ENCODE measurements at places on chromosomes 7 and 10.
A peak's percentile ranks its signal among the peaks of the same experiment; 100 is the strongest.

DNA sequence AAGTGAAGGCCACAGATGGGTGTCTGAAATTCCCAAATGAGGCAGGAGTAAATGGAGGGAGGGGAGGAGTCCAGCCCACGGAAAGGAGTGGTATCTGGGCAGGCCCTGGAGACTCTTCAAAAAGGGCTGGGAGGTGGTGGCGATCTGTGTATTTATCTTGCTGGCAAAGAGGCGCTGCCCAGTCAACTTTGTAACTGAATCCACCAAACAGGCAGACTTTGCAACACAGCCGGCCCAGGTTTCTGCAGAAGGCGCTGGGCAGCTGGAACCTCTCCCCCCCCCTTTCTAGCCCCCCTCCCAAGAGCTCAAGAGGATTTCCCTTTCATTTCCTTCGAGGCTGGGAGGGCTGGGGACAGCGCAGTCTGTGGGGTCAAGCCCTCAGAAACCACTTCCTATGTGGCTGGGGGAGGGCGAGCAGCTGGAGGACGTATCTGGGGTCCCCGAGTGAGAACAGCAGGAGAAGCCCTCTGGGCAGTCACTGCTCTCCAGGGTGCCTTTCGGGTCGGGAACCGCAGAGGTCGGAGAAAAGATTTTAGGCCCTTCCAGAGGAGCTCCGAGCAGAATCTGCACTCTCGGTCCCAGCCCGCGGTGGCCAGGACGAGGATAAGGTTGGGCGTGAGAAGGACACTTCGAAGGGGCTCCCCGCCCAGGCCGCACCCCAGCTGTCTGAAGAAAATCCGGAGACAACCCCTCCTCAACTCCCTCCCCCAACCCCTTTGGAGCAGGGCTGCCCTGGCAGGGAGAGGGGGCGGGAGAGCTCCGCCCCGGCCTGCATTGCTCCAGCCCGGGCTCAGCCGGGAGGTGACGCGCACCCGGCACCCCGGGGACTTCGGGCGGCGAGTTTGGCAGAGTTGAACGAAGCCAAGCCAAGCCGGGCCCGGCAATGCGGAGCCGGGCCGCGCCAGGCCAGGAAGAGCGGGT lies 965 bp downstream of the ZCCHC24 start:
- peak; percentile 7 for DNase-seq

DNA sequence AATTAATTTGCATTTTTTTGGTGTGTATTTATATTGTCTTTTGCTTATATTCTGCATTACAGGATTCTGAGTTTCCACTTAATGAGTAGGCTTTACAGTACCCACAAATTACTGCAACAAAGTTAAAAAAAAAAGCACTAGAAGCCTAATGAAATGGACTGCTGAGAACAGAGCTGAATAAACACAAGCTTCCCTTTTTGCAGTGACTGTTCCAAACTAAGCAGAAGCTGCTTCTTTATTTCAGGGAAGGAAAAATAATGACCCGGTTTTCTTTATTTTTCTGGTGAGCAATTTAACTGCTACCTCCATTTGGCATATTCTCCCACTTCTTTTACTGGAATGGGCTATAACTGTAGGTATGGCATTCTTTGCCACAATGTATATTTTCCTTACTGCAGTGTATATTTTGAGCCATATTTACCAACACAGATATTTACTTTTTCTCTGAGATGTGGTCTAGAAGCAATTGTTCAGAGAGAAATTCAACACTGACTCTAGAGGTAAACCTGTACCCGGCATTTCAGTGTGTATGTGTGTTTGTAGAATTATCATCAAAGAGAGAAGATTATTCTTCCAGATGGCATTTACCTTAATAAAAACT lies 56.9 kb downstream of the HDAC9 start:
- DNase-seq, result no peak

- no peak for DNase-seq
These were observed 87.6 kb downstream of the XRCC2 start for GRCh38 chr7:152588350-152588749.

DNA sequence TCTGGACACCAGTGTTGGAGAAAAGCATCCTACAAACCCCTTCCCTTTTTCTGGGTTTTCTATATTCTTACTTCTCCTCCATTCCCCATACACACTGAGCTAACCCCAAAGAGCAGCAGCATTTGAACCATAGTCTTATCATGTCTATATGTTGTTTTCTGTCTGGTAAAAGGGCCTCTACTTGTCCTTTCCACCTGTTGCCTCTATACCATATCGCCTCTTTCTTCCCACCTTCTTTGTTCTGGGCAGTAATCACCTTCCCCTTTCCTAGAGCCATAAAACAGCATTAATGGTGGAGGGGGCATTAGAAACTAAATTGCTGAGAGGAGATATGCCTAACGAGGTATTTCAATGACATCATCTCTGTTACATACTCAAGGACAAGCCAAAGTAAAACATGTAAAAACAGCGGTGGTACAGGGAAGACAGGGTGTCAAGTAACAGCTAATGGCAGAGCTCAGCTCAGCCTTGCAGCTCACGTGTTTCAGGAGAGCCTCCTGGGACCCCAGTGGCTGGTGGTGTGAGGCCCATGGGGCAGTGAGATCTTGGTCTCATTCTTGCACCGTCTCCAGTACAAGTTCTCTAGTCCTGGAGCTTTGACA lies 20.6 kb downstream of the NPY start:
- no peak for DNase-seq

GRCh38 chr7:5773661-5774086 lies 7.8 kb downstream of the RNF216 start:
- DNase-seq, result peak; percentile 10

DNA sequence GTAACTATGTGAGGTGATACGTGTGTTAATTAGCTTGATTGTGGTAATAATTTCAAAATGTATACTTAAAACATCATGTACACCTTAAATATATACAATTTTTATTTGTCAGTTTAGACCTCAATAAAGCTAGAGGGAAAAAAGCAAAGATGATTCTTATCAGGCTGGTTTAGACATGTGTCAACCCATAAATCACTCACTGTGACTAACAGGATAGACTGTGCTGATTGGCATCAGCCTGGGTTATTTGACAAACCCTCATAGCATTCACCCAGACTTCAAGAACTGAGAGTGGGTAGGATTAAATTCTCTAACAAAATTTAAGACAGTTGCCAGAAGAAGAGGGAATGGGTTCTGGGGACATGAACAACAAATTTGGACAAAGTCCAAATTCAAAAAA lies 73.8 kb upstream of the TMEM140 start:
- no peak for DNase-seq

GRCh38 chr7:122902751-122903495 lies 16.7 kb upstream of the CADPS2 start:
- no peak for DNase-seq

GRCh38 chr7:156474241-156474743 lies 166.3 kb upstream of the RNF32 start:
- no peak for DNase-seq

- no peak for DNase-seq
These were observed 4.4 kb upstream of the FRAT1 start for GRCh38 chr10:97314671-97315070.

DNA sequence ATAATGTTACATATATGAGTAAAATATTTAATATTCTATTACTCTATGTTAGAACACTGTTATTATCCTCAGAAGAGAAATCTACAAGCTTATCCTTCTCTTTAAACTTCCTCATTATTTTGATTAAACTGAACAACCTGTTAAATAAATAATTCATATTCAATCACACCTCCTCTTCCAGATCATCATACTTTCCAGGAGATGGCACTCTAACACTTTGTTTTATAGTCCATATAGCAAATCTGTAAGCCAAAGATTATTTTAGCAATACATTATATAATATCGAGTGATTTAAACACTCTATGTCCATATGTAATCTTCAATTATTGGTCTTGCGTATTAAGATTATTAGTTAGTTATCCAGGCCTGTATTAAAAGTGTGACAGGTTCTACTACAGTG lies 694.1 kb downstream of the ANKRD7 start:
- DNase-seq, result no peak

DNA sequence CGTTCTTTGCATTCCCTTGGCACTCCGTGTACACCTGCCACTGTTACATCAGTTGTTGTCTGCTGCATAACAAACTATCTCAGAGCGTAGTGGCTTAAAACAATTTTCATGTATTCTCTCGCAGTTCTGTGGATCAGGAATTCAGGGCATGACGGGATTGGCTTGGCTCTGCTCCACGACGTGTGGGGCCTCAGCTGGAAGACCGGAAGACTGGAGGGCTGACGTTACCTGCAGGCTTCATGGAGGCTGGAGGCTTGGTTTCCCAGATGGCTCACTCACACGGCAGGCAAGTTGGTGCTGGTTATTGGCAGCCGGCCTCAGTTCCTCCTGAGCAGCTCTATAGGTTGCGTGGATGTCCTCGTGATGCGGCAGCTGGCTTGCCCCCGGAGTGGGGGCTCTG lies 25.5 kb downstream of the NYAP1 start:
- no peak for DNase-seq

- DNase-seq, result no peak
These were observed 28.4 kb upstream of the SEMA3E start for GRCh38 chr7:83677180-83677866.

DNA sequence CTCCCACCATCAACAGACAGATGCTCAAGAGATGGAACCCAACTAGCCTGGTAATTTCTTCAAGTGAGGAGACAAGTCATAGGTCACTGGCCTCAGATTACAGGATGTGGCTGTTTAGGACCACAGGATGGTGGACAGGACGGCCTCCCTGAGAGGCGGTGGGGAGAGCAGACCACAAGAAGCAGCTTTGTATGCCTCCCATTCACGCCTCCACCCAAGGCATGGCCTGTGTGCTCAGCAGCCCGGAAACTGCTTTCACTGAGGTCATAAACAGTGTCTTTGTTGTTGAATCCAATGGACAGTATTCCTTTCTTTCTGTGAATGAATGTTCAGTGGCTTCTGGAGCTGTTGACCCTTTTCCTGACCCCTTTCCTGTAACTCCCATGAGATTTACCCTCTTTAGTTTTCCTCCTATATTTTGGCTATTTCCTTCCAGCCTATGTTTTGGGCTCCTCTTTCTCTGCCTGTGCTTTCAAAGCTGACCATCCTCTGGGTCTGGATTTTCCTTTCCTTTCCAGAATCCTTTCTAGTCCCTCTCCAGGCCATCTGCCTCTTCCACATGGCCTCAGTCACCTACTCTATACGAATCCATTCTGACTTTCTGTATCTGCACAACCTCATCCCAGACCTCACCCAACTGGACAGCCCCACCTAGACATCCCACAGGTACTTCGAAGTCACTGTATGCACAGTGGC lies 32.4 kb upstream of the INPP5F start:
- no peak for DNase-seq

- DNase-seq, result no peak
These were observed 549.1 kb downstream of the LRMDA start for GRCh38 chr10:75980419-75981002.

DNA sequence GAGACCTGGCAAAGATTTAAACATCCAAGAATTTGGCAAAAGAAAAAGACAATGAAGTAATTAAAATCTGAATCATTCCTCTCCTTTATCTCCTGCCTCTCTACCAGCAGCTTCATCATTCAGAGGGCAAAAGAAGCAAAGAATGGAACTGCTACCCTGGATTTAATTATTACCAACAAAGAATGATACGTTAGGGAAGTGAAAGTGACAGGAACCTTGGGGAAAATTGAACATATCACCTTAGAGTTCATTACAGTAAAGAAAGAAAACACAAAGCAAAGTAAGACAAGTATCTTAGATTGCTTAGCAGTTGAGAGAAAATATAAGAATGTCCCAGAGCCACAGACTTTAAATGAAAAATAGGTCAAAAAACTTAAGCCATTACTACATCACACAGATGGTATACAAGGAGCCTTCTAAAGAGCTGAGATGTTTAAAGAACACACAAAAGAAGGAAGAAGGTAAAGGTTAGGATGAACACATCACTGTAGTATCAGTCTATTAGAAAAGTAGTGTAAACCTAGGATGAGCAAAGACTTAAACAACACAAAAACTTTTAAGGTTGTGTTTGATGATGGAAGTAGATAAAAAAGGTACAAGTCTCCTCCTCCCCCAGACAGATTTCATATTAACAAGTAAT lies 17.5 kb downstream of the CTNNA3 start:
- DNase-seq, result no peak

GRCh38 chr7:20200361-20200760 lies 16.8 kb downstream of the MACC1 start:
- no peak for DNase-seq

- DNase-seq, result no peak
These were observed 40.0 kb upstream of the BMPR1A start for GRCh38 chr10:86716466-86716865.

GRCh38 chr10:8790390-8790789 lies 735.9 kb downstream of the GATA3 start:
- DNase-seq, result no peak

DNA sequence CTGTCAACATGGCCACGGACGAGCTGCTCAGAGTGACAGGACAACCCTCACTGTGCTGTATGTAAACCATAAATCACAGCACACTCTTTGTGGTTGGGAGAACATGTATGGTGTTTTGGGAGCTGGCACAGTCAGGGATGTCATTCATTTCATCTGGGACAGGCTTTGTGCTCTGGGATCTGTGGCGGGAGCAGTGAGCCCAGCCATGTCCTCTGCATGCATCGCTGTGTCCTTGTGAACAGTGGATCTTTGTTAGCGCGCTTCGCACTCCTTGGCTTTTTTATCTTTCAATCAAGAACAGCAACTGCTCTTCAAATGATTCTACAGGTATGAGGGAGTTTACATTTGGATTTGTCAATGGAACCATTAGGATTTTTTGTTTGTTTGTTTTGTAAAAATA lies 7.1 kb downstream of the CCM2 start:
- DNase-seq, result no peak

- DNase-seq, result no peak
These were observed 63.8 kb upstream of the DOCK1 start for GRCh38 chr10:126841341-126841895.

- peak; percentile 46 for DNase-seq
These were observed 9.9 kb downstream of the ZNF511 start for GRCh38 chr10:133318494-133319127.

- peak; percentile 27 for DNase-seq
These were observed 123.4 kb upstream of the NEBL start for GRCh38 chr10:21020545-21020944.

- no peak for DNase-seq
These were observed 18.2 kb upstream of the C10orf53 start for GRCh38 chr10:49661140-49661856.

DNA sequence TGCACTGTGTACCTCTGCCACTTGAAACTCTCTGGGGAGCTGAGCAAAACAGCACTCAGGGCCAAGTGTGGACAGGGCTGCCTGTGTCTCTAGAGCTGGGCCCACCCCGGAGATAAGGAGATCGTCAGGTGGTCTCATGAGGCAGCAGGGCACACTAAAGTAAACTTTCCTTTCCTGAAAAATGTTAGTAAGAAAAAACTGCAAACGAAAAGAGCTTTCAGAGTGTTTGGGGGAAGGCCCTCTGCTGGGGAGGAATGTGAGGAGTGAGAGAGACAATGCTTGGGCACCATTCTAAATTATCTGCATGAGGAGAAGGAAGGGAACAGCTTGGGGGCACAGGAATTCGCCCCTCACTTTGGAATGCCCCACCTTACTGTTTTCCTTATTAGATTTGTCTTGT lies 127.7 kb downstream of the ATXN7L1 start:
- DNase-seq, result no peak

GRCh38 chr7:1354661-1355567 lies 104.4 kb downstream of the MICALL2 start:
- no peak for DNase-seq

- no peak for DNase-seq
These were observed 24.4 kb downstream of the JMJD1C start for GRCh38 chr10:63441404-63441803.

Data from hematopoietic multipotent progenitor cell treated with erythropoietin and hydrocortisone succinate and interleukin-3 and kit ligand, for 15 days (in vitro differentiated cells).